Cortex of kidney (tissue), 1 donor: ENCODE measurements at places on chromosomes 2 and 18.

DNA sequence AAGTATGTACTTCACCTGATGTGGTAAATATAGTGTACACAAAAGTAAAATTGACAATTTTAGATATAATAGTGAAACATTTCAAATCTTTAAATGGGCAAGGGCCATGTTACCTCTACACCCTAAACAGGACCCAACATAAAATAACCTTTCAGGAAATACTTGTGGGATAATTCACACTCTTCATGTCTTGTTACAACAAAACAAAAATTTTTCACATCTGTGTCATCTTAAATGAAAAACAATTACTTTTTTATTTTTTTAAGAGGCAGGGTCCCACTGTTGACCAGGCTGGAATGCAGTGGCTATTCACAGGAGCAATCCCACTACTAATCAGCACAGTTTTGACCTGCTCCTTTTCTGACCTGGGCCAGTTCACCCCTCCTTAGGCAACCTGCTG lies 42.1 kb downstream of the SRBD1 start:
- DNase-seq, result no peak

- DNase-seq, result no peak
Observed at GRCh38 chr2:26507088-26507487, 29.2 kb upstream of the OTOF start.

- DNase-seq, result no peak
Observed at GRCh38 chr18:78727877-78728783, 251.5 kb upstream of the SALL3 start.

GRCh38 chr2:63983986-63984605 lies 35.1 kb downstream of the VPS54 start:
- DNase-seq, result no peak

- no peak for DNase-seq
Observed at GRCh38 chr2:18704276-18704675, 114.9 kb upstream of the NT5C1B start.

DNA sequence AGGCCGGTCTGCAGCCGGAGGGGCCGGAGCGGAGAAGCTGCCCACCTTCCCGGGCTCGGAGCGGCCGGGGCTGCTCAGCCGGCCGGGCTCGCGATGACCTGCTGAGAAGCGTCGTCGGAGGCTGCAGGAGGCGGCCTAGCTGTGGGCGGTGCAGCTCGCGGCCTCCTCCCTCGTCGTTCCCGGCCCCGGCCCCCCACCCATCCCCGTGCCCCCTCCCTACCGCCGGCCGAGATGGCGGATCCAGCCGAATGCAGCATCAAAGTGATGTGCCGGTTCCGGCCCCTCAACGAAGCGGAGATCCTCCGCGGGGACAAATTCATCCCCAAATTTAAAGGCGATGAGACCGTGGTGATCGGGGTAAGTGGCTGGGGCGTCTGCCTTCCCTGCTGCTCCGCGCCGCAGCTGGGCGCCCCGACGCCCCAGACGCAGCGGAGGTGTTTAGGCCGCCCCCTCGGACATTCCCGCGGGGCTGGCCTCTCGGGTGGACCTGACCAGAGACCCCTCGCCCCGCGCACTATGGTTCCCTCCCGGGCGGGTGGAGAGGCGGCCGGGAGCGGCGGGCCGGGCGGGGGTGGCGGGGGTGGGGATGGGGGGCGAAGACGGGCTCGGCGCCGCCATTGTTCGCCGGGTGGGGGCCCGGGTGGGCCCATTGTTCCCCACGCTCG lies 492 bp downstream of the KIF5C start:
- no peak for DNase-seq

- DNase-seq, result no peak
Observed at GRCh38 chr2:86584151-86584913, 21.1 kb upstream of the CHMP3 start.

DNA sequence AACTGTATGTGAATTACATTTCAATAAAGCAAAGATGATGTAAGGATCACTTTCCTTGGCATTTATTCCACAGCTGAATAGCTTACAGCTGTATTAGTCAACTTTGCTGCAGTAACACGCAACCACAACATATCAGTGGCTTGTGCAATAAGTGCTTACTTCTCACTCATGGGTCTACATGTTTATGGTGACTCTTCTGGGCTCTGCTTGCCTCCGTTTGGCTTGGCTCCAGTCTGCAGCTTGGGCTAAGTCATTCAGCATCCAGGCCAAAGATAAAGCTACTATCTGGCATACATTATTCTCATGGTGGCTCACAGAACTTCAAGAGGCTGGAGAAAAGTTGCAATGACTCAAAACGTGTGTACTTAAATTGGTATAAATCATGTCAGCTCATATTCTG lies 355.0 kb downstream of the RNF144A start:
- no peak for DNase-seq
